ENCODE measurements at places on chromosomes 12 and 14.

GRCh38 chr12:28550757-28551704 is 360.8 kb downstream of the CCDC91 start:
- no peak for DNase-seq

DNA sequence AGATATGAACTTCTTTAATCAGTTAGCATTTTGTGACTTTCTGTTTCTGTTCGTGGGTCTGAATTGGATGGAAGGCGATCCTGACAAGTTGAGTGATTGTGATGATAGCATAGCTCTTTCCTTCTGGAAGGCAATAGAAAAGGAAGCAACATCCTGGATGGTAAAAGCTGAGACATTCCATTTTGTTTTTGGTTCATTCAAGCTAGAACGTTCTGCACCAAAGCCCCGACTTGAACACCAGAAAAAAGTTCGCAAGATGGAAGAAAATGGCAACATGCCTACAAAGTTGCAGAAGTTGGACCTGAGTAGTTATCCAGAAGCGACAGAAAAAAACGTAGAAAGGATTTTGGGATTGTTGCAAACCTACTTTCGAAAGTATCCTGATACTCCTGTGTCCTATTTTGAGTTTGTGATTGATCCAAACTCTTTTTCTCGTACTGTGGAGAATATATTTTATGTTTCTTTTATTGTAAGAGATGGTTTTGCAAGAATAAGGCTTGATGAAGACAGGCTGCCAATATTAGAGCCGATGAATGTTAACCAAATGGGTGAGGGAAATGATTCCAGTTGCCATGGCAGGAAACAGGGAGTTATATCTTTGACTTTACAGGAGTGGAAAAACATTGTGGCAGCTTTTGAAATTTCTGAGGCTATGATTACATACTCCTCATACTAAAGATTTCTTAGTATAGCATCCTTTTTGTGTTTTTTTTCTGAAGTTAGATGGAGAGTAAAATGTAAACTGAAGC is 896 bp downstream of the EID3 start:
- DNase-seq = no peak

DNA sequence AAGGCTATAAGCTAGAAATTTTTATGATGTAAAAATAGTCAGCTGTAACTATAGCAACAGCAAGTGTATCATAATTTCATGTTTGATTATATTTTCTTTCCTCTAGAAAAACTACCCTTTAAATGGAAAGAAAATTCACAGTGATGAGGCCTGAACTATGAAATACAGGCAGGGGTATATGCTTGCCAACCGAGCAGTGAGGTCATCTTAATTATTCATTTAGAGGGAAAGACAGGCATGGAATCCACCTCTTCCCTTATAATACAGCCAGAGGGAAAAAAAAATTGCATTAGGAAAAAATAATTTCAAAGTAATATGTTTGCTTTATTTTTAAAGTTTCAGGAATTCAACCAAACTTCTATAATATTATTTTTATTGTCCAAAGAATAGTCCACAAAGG is 139.8 kb downstream of the EPS8 start:
- no peak for DNase-seq

GRCh38 chr14:90677484-90678050 is 138.7 kb downstream of the TTC7B start:
- DNase-seq = no peak

DNA sequence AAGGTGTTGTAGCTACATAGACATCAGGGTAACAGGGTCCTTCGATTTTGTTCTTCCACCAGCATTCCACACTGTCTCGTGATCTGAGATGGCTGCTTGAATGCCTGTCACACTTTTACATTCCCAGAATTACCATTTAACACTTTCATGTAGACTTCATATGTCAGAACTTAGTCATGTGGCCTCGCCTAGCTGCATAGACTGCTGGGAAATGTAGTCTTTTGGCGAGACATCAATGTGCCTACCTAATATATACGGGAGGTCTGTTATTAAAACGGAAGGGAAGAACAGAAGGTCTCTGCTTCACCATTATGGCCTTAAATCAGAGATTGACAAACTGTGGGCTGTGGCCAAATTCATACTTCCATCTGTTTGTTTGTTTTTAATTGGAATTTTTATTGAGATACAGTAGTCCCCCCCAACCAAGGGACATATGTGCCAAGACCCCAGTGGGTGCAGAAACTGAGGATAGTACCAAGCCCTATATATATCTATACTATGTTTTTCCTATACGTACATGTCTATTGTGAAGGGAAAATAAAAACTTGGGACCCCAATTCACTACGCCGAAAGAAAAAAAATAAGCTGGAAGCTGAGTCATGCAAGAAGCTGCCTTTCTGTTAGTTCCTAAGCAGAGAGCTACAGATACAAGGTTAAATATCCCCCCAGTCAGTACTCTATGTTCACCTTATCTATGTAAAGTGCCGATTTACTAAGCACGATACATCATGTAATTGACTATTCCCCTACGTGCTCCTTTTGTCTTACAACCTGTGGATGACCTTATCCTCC is 11.3 kb upstream of the HRK start:
- DNase-seq = peak; percentile 7

DNA sequence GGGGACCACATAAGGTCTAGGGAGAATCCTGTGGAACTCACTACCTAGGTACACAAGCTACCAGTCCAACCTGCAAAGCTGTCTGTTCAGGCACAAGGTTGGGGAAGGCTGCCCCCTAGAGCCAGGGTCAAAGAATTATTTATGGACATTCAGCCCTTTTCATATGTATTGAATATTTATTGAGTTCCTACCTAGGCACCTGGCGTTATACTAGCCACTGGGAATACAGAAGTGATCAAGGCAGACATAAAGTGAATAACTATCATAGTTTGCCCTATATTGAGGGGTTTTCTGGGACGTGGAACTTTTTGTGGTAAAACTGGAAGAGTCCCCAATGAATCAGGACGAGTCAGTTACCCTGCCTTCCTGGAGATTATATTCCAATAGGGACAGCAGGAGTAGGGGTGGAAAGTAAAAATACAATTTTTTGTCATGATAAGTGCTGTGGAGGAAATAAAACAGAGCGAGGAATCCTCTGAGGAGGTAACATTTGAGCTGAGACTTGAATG is 5.8 kb upstream of the SLC48A1 start:
- peak; percentile 52 for DNase-seq

DNA sequence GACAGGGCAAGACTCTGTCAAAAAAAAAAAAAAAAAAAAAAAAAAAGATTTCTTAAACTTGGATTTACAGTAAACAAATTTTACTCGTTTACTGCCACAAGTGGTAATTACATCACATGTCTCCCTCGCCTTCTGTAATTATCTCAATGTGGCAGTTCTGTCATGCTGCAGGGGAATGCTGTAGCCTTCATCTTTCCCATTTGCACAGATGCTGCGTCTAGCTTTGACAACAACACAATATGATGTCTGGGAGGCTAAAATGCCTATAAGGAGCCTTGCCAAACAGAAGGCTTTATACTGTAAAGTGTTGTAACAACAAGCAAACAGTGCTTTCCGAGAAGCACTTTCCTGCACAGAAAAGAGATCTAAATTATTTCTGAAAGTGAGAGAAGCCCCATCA is 48.7 kb downstream of the ESR2 start:
- DNase-seq = no peak

DNA sequence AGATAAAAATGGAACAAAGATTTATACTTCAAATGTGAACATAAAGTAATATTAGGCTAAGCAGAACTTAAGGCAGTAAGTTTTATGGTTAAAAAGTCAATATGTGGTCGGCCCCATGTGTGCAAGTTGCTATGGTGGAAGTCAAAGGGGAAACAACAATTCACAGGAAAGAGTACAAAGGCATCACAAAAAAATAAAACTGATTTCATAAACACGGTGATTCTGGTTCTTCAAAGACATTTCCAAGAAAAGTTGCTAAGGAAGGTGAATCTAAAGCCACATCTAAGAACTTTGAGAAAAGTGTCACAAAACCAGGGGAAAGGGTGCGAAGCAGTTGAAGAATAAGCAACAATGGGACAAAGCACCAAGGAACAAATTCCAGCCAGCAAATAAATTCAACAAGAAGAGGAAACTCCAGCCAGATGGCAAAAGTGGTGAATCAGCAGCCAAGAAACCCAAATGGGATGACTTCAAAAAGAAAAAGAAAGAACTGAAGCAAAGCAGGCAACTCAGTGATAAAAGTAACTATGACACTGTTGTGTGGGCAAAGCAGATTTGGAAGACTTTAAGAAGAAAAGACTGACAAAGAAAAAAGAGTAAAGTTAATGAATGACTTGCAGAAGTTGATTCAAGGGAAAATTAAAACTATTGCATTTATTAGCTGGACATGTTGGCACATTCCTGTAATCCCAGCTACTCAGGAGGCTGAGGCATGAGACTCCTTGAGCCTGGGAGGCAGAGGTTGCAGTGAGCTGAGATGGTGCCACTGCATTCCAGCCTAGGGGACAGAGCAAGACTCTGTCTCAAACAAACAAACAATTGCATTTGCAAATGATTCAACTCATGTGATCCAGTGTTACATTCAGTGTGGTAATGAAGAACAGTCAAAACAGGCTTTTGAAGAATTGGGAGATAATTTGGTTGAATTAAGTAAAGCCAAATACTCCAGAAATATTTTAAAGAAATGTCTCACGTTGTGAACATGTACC is 19.5 kb downstream of the PTGDR start:
- DNase-seq = no peak

GRCh38 chr14:64800000-64800399 is 79.7 kb downstream of the SPTB start:
- no peak for DNase-seq

DNA sequence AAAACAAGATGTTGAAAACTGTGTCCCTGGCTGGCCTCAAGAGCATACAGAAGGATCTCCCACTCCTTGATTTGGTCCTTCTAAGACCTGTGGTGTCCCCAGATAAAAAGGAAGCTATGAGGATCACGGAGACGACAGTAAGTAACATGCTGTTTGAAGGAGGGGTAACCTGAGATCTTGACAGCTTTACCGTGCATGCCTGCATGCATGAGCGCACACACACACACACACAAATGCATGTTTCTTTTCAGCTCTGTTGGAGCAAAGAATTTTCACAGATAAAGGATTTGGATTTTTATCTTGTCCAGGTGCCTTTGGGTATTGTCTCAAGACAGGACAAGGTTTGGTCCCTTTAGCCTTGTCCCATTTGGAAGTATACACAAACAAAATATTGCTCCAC is 411.6 kb upstream of the CCDC196 start:
- no peak for DNase-seq

DNA sequence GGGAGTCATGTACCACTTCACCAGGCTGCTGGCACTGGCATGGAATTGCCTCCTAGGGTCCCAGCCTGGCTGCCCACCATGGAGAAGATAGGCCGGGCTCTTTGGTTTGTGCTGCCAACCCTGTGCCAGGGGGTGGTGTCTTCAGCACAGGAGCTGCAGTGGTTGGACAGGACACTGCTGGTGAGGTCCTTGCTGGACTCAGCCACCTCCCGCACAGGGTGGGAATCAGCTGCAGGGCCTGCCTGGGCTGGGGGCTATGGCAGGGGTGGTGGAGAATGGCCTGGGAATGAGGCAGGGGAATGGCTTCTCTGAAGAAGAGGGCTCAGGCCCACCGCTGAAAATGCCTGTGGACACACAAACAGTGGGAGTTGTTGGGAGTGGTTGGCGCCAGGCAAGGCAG is 70.6 kb upstream of the CAPRIN2 start:
- DNase-seq = no peak

DNA sequence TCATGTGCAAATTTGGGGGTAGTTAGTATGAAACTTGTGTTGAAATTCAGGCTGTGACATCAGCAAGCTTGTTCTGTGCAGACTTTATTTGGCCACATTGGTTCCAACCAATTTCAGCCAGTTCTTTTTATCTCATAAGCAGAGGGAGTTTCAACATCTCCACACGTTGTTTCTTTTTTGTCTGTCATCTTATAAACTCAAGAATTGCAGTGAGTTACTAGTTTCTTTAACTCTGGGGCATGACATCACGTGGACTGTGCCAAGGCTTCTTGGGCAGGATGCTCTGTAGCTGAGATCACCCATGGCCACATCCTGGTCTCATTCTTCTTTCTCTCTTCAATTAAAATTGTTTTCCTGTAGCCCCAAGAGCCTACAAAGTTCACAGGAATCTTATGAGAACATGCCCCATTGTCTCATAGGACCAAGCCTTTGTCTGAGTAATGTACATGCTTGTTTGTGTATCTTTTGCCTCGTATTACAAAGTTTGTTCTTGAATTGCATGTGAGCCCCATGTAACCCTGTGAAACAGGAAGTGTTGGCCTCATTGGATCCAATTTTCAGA is 982.0 kb upstream of the TMEM132C start:
- no peak for DNase-seq

DNA sequence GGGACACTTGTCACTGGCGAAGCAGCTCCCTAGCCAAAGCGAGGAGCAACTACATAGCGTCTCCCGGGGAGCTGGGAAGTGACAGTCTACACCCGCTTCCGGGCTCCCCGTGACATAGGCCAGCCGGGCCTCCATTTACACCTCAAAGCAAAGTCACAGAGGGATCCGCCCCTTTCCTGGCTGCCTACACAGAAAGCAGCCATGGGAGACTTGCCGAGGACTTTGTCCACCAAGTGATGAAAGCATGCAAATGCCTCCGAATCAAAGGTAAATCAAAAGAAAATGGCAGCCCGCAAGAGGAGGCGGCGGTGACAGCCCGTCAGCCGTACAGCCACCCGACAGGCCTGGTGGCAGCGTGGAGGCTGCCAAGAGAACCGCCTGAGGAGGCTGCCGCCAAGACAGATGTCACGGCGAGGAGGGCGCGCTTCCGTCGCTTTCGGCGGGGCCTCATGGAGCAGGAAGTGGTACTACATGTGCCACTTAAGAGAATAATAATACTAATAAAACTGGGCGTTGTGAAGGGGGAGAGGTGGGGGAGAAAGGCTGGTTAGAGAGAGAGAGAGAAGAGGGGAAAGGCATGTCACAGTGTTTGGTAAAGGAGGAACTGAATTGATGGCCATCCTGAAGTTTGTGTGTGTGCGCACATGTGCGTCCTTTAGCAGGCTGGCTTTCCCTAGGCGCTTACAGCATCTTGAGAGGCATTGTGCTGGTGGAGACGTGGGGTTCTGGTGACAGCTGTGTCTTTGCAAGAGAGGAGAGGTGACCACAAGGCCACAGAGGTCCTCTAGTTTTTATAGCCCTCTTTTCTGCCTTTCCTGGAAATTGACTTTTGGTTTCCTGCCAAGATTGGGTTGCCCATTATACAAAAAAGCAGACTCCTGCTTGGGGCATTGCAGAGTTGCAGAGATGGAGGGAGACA is 661.7 kb downstream of the VRK1 start:
- DNase-seq = no peak

- no peak for DNase-seq
Observed at GRCh38 chr12:51753980-51754675, 94.4 kb downstream of the FIGNL2 start.

DNA sequence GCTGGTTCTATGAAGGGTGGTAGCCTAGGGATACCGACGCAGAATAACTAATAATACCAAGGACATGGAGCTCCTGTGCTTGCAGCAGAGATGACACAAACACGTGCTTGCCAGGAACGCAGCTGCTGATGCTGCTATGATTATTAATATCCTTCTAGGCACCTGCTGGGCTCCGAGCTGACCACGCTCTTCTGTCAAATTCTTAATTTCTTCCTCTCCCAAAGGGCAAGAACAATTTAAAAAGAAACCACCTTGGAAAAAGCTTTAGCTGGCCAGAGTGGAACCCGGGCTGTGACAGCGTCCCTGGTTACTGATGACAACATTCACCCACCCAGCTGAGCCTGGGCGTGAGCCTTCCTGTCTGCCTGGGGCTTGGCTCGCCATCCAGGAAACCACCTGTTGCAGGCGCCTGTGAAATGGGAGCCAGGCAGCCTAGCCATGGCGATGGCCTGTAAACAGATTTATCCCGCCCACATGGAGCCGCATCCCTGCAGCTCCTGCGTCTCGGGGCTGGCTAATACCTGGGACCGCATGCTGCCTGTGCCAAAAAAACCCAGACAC is 28.8 kb downstream of the CLMN start:
- peak; percentile 36 for DNase-seq

GRCh38 chr12:69843608-69844007 is 18.6 kb downstream of the MYRFL start:
- DNase-seq = no peak

All from SHP77 (cell line).